T47D (cell line): ENCODE measurements at places on chromosomes 4 and X.

DNA sequence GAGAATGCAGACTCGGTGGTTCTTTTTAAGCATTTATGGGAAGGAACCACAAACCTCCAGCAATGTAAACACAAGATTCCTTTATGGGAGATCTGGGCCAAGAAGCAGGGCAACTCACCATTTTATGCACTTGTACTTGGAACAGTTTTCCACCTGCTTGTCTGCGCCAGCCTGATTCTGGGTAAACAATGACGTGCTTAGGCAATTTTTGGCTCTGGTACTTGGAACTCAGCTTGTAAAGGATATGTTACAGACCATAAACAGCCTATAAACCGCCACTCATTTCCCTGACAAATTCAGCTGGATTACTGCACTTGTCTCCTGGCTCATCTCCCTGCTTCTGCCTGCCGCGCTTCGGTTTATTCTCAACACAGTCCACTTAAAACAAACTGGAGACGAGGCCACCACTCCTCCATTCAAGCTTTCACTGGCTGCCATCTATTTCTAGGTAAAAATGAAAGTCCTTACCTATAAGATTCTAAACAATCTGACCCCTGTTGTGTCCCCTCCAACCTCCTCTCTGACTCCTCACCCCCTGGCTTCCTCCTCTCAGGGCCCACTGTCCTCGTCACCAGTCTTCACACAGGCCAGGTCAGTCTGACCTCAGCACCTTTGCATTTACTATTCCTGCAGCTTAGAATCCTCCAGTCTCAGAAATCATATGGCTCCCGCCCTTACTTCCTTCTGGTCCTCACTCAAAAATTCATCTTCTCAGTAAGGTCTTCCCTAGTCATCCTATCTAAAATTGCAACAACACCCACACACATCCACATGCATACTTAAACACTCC lies 205.9 kb upstream of the GALNT7 start:
- peak; percentile 26 for DNase-seq

- no peak for DNase-seq
These were observed 54.5 kb downstream of the CAMK2D start for GRCh38 chr4:113707048-113707447.

- DNase-seq, result no peak
These were observed 85.4 kb upstream of the RAPGEF2 start for GRCh38 chr4:159017323-159018026.

DNA sequence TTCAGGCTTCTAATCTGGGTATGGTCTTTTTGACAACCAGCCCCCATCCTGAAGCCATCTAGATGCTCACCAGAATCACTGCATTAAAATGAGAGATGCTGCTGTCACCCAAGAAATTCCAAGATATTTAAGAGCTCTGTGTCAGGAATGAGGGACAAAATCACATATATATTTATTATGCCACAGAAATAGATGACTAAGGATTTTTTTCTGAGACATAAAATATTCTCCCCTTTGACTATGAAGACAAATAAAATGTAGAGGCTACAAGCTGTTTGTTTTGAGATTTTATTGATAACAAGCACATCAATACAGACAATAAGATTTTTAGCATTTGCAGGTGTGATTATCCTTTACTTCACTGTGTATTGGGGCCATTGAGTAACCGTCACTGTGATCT lies 77.4 kb downstream of the COMMD8 start:
- DNase-seq, result no peak

GRCh38 chr4:112908511-112908910 lies 140.9 kb upstream of the ANK2 start:
- no peak for DNase-seq
